ENCODE measurements at places on chromosomes 11 and 22.

DNA sequence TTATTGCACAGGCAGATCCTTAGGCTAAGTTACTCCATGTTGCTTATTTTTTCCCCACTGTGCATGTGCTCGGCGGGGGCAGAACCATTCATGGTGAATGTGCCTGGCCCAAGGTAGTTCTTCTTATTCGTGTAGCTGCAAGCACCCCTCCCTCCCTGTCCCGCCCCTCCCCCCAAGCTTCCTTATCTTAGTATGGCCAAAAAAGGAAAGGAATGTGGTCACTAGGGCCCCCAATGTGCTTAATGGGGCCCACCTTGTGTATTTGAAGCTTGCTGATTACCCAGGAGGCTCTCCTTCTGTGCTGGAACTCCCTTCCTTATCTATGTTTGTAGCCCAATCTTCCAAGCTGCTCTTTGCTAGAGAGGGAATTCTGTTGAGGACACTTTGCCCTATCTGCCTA lies 1259.7 kb upstream of the RAG2 start:
- no peak for DNase-seq

- DNase-seq = no peak
Measured at GRCh38 chr22:39908737-39909136, 7.9 kb downstream of the GRAP2 start.

DNA sequence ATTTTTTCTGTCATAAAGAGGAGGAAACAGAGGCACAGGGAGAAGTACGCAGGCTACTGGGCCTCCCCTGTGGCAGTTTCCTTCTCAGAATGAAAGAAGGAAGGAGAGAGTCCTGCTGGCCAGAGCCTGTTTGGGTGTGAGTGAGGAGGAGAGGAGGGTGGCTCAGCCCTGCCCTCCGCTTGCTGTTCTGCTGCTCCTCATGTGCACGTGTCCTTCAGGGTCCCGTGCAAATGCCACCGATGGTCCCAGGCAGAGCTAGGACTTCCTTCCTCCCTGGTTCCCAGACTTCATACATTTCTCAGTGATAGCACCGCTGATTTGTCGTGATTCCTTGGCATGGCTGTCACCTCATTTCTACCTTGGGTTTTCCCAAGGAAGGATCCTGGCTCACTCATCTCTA lies 88.7 kb downstream of the PKNOX2 start:
- DNase-seq = no peak

DNA sequence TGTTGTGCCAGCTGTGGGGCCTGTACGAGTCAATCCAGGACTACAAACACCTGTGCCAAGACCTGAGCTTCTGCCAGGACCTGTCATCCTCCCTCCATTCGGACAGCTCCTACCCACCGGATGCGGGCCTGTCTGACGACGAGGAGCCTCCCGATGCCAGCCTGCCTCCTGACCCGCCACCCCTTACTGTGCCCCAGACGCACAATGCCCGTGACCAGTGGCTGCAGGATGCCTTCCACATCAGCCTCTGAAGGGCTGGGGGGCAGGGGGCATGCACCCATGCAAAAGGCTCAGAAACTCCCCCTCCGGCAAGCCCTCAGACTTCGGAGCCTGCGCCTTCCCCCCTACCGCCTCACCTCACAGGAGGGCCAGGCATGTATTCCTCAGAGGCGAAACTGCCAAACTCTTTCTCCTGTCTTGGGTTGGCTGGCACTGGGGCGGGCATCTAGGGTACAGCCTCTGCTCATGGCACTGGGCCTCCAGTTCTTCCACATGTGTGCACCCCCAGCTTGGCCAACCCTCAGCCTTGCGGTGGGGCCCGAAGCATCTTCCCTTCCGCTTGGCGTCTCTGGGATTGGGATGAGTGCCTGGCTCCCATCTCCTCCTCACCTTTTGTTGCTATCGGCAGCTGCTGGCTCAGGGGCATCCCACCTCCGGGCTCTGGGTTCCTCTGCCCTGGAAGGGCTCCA lies 1.2 kb downstream of the FAM89B start:
- DNase-seq = peak; percentile 50

- no peak for DNase-seq
Measured at GRCh38 chr22:19353363-19354131, 62.0 kb upstream of the CLTCL1 start.

DNA sequence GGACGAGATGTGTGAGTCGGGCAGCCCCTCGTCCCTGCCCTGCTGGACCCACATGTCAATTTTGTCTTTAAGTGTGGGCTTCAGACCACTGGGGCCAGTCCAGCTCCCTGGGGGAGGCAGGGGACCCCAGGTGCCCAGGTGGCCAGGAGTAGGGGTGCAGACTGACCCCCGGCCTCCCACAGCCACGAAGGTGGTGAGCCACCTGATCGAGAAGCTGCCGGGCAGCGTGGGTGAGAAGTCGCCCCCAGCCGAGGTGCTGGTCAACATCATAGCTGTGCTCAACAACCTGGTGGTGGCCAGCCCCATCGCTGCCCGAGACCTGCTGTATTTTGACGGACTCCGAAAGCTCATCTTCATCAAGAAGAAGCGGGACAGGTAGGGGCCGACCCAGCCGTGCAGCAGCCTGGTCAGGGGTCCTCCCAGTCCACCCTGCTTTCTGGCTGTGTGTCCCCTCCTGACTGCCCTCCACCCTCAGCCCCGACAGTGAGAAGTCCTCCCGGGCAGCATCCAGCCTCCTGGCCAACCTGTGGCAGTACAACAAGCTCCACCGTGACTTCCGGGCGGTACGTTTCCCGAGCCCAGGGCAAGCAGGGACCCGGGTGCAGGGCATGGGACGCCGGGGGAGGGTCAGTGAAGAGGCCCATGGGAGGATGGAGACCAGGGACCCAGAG lies 9.9 kb downstream of the PKP3 start:
- no peak for DNase-seq

GRCh38 chr22:27331526-27332281 lies 469.9 kb downstream of the MN1 start:
- peak; percentile 59 for DNase-seq

DNA sequence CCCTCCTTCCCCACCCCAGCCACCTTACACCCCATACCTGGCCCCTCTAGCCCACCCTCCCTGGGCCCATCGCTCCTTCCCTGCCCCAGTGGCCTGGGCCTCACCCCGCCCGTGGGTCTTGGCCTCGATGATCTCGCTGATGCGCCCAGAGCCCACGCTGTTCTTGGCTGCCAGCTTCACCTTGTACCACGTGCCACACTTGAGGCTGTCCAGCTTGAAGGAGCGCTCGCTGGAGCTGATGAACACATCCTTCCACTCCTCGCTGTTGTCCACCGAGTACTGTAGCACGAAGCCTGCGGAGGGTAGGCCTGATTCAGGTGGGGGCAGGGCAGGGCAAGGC lies 110.1 kb downstream of the CEP164 start:
- DNase-seq = no peak

- peak; percentile 95 for DNase-seq
Measured at GRCh38 chr11:75582895-75583717, 21.1 kb downstream of the SERPINH1 start.

GRCh38 chr11:17722000-17722643 lies 2.8 kb downstream of the MYOD1 start:
- peak; percentile 42 for DNase-seq

GRCh38 chr11:45774786-45775185 lies 30.2 kb upstream of the SLC35C1 start:
- no peak for DNase-seq

DNA sequence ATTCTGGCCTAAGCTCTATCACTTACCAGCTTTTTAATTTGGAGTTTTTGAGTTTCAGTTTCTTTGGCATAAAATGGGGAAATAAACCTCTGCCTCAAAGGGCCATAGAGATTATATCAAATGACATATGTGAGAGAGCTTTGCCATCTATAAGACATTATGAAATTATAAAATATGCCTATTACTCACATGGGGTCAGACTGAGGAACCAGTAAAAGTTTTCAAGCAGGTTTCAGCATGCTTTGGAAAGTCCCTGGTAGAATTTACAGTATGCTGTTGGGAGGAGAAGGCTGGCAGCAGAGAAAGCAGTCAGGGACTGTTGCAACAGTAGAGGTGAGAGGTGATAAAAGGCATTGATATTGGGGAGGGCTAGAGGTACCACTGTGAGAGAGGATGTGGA lies 13.6 kb upstream of the MTNR1B start:
- no peak for DNase-seq

- peak; percentile 17 for DNase-seq
Measured at GRCh38 chr11:1307163-1307870, 2.1 kb downstream of the TOLLIP start.

- no peak for DNase-seq
Measured at GRCh38 chr11:134731213-134731961, 319.3 kb upstream of the B3GAT1 start.

DNA sequence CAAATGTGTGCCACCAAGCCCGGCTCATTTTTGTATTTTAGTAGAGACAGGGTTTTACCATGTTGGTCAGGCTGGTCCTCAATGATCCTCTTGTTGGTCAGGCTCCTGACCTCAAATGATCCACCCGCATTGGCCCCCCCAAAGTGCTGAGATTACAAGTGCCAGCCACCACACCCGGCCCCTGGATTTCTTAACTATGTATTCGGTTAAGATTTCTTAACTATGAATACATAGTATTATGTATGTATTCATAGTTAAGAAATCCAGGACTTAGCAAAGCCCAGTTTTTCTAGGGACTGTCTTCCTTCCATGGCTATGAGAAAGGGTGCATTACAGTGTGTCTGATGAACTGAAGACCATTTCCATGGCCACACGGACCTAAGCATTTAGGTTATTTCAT lies 1.7 kb downstream of the C11orf91 start:
- no peak for DNase-seq

DNA sequence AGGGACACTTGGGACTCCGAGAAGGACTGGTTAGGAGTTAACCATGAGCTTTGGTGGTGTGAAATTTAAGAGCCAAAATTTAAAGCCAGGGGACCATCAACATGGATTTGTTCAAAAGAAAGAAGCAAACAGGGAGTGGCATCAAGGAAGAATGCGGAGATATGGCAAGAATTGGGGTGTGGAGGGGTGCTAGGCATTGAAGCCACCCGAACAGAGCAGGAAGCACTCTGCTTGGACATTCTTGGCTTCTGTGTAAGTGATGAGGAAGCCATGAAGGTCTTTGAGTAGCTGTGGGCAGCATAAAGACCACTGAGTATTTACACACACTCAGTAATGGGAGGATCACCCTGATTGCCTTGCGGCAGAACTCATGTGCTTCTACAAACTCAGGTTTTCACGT lies 27.2 kb upstream of the PAMR1 start:
- DNase-seq = no peak

- DNase-seq = no peak
Measured at GRCh38 chr11:78815831-78816230, 241.2 kb upstream of the NARS2 start.

GRCh38 chr11:78685156-78685555 lies 110.5 kb upstream of the NARS2 start:
- no peak for DNase-seq

- DNase-seq = peak; percentile 81
Measured at GRCh38 chr11:99020352-99021225, at the start of gene CNTN5. CNTN5 (plus strand) TSS chr11:99020949.

GRCh38 chr11:130174642-130175041 lies 15.1 kb downstream of the ST14 start:
- DNase-seq = no peak

DNA sequence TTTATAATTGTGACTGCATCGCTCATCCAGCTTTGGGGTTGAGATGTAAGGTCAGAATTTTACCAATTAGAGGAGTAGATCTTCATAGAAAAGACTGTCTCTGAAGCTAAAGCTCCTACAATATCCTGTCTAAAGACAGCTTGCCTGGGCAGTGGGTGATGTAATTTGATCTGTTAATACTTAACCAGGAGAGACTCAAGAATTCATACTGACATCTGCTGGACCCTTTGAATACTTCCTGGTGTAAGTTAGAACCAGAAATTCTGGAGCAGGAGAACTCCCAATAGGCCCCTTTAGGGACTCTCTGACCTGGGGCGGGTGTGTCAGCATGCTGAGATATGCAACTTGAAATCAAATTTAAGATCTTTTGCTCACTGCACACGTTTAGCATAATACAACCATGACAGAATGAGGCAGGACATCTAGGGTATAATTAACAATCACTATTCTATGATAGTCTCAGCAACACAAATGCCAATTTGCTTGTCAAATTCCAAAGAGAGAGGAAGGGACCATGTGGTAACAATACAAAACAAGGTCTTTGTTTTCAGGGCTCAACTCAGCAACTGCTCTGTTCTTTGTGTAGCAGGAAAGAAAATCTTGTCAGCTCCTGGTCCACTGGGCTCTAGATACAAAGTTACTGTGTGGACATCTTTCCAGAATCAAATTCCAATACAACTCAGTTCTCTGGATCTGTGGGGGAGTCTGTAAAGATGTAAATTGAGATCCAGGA lies 143.9 kb downstream of the INSC start:
- no peak for DNase-seq

- DNase-seq = no peak
Measured at GRCh38 chr11:206526-207207, 532 bp downstream of the BET1L start.

GRCh38 chr11:60996381-60997138 lies 25.1 kb downstream of the CD6 start:
- no peak for DNase-seq

GRCh38 chr11:95680169-95680929 lies 109.2 kb downstream of the FAM76B start:
- DNase-seq = no peak

DNA sequence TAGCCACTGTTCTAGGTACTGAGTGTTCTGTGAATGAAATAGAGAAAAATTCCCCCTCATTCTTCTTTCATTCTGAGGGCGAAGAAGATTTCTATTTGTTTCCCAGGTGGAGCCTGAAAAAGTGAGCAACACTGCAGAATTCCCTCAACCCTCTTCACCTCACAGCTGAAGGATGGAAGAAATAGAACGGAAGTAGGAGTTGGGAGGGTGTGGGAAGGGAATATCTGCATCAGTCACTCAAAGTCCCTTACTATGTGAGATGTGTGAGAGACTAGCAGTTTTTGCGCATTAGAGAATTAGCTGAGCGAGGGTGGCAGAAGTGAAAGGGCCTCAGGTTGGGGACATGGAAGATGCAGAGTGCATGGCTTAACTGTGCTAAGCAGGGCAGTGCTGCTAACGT lies 88.4 kb downstream of the ENTHD1 start:
- no peak for DNase-seq

DNA sequence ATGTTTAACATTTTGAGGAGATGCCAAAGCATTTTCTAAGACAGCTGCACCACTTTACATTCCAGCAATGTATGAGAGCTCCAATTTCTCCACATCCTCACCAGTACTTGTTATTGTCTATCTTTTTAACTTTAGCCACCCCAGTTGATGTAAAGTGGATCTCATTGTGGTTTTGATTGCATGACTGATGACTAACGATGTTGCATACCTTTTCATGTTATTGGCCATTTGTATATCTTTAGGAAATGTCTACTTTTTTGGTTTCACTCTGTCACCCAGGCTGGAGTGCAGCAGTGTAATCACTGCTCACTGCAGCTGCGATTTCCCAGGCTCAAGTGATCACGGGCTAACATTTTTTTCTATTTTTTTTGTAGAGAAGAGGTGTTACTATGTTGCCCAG lies 8.9 kb downstream of the TTC28 start:
- no peak for DNase-seq

GRCh38 chr11:84909740-84910139 lies 717.4 kb downstream of the DLG2 start:
- no peak for DNase-seq
